ENCODE measurements at places on chromosomes 11 and 22. TPM values are rescaled to one million over a fixed set of nuclear protein-coding genes. Genes with fewer than 3 reads are reported as not detected.

- peaks cover 13% of the 10 kb centered on the region for H3K27me3 ChIP-seq
- H3K4me1 ChIP-seq, result peaks cover 4% of the 10 kb centered on the region
- H3K4me3 ChIP-seq, result no peak overlapping the region
- H3K36me3 ChIP-seq, result no peaks in the 10 kb centered on the region
- no peak for DNase-seq
These were observed 101.9 kb downstream of the IGLL1 start for GRCh38 chr22:23478175-23478574.

- H3K36me3 ChIP-seq, result no peaks in the 10 kb centered on the region
- no peak overlapping the region for H3K4me3 ChIP-seq
- H3K27ac ChIP-seq, result no peak overlapping the region
- peaks cover 3% of the 10 kb centered on the region for H3K27me3 ChIP-seq
- peaks cover 25% of the 10 kb centered on the region for H3K4me1 ChIP-seq
These were observed 3.3 kb downstream of the TMEM121B start for GRCh38 chr22:17117890-17118289.

DNA sequence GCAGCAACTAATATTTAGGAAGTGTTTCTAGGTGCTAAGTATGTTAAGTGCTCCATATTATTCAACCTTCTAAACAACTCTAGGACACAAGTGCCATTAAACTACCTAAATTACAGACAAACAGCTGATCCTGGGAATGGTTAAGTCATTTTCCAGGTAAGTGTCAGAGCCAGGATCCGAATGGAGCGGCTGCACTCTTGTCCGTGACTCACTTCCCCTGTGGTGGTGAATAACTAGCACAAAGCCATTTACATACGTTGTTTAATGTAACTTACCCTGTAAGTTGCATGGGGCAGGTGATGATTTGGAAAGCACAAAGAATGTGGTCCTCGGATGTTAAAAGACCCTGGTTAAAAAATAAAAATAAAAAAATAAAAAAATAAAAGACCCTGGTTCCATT, 8.8 kb upstream of the PRG2 start:
- no peaks in the 10 kb centered on the region for H3K36me3 ChIP-seq
- H3K4me3 ChIP-seq, result no peak overlapping the region
- no peak for DNase-seq
- H3K27ac ChIP-seq, result no peak overlapping the region
- peaks cover 9% of the 10 kb centered on the region for H3K27me3 ChIP-seq

GRCh38 chr22:42934338-42934737, 77.3 kb upstream of the ARFGAP3 start:
- H3K27me3 ChIP-seq, result no peaks in the 10 kb centered on the region
- H3K27ac ChIP-seq, result peak overlapping the region; percentile 47
- H3K4me3 ChIP-seq, result no peak overlapping the region
- DNase-seq, result no peak

DNA sequence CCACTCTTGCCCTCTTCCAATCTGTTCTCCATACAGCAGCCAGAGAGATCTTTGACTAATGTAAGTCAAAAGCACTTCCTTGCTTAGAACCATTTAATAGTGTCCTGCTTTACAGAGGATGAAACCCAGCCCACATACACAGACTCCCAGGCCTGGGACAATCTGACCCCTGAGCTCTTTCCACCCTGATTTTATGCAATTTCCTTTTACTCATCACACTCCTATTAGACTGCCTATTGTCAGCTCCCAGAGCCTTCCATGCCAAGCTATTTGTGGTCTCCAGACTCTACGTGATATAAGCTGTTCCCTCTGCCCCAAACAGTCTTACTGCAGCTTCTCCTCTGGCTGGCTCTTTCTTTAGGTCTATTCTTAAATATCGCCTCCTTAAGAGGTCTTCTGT, 28.1 kb downstream of the ME3 start:
- no peak for DNase-seq
- H3K27ac ChIP-seq, result no peak overlapping the region
- peaks cover 14% of the 10 kb centered on the region for H3K36me3 ChIP-seq
- no peak overlapping the region for H3K4me3 ChIP-seq
- no peaks in the 10 kb centered on the region for H3K27me3 ChIP-seq

GRCh38 chr11:2565447-2566222, 120.8 kb downstream of the KCNQ1 start:
- H3K4me1 ChIP-seq, result no peaks in the 10 kb centered on the region
- no peak overlapping the region for H3K27ac ChIP-seq
- H3K4me3 ChIP-seq, result no peak overlapping the region
- no peaks in the 10 kb centered on the region for H3K36me3 ChIP-seq
- H3K27me3 ChIP-seq, result peaks cover 80% of the 10 kb centered on the region

GRCh38 chr11:57403802-57404147, 13.3 kb upstream of the PRG2 start:
- peaks cover 16% of the 10 kb centered on the region for H3K36me3 ChIP-seq
- no peak for DNase-seq

GRCh38 chr11:116471608-116472256, 301.1 kb downstream of the BUD13 start:
- no peak for DNase-seq
- no peak overlapping the region for H3K4me3 ChIP-seq
- H3K27ac ChIP-seq, result no peak overlapping the region
- H3K27me3 ChIP-seq, result peaks cover 37% of the 10 kb centered on the region
- H3K4me1 ChIP-seq, result peaks cover 18% of the 10 kb centered on the region

GRCh38 chr11:105236664-105237063, 97.1 kb upstream of the CARD18 start:
- no peak overlapping the region for H3K27ac ChIP-seq
- no peak overlapping the region for H3K4me3 ChIP-seq
- no peaks in the 10 kb centered on the region for H3K4me1 ChIP-seq
- H3K36me3 ChIP-seq, result peaks cover 5% of the 10 kb centered on the region

- no peak overlapping the region for H3K4me3 ChIP-seq
- H3K27ac ChIP-seq, result no peak overlapping the region
- H3K4me1 ChIP-seq, result peaks cover 13% of the 10 kb centered on the region
- DNase-seq, result no peak
- no peaks in the 10 kb centered on the region for H3K36me3 ChIP-seq
These were observed 16.4 kb upstream of the IL2RB start for GRCh38 chr22:37165940-37166674.

GRCh38 chr11:97702951-97703350, 1313.1 kb downstream of the JRKL start:
- no peaks in the 10 kb centered on the region for H3K36me3 ChIP-seq
- no peak overlapping the region for H3K27ac ChIP-seq
- no peak for DNase-seq
- peaks cover 6% of the 10 kb centered on the region for H3K4me1 ChIP-seq
- no peaks in the 10 kb centered on the region for H3K27me3 ChIP-seq

GRCh38 chr11:77062924-77063323, 3.8 kb upstream of the CAPN5 start:
- peaks cover 21% of the 10 kb centered on the region for H3K27me3 ChIP-seq
- H3K4me1 ChIP-seq, result peaks cover 23% of the 10 kb centered on the region
- H3K27ac ChIP-seq, result no peak overlapping the region

DNA sequence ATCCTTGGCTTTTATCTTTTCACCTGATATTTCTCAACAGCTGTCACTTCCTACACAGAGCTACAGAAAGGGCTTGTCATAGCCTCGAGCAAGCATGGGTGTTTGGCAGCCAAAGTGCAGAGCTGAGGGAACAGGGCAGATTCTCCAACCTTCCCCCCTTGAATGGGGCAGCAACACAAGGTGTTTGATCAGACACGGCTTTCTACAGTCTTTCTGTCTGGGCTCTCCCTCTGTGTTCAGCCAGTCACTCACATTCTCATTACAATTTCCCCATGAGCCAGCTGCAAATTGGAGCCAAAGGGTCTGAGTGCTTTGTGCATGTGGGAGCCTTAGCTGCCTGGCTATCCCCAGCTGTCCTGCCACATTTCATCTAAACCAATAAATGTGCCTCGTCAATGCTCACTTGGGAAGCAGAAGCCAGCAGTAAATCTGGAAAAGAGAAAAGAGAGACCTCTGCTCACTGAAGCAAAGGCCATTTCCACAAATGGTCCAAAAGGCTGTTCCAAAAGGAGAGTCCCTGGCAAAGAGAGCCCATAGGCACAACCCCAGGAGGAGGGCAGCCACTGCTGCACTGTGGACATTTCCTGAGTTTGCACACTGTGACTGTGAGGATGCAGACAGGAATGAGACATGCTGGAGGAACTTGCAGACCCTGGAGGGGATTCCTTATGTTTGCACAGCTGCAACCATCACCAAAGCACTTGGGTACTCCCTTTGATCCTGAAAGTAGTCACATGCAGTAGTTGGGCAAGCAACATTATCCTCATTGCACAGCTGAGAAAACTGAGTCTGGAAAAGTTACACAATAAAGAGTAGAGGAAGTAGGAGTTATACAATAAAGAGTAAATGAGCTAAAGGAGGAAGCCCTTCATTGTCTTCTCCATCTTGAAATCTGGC, 186.8 kb downstream of the FAM181B start:
- no peak overlapping the region for H3K27ac ChIP-seq
- H3K36me3 ChIP-seq, result no peaks in the 10 kb centered on the region
- no peaks in the 10 kb centered on the region for H3K27me3 ChIP-seq
- DNase-seq, result no peak

- peaks cover 38% of the 10 kb centered on the region for H3K4me1 ChIP-seq
- no peaks in the 10 kb centered on the region for H3K27me3 ChIP-seq
- DNase-seq, result peak; percentile 81
- no peaks in the 10 kb centered on the region for H3K36me3 ChIP-seq
- H3K27ac ChIP-seq, result peak within 1 kb of the TSS; percentile 93
- H3K4me3 ChIP-seq, result peak within 1 kb of the TSS; percentile 85
These were observed at the start of gene ACTN3 for GRCh38 chr11:66546368-66546965. TSS of gene ACTN3 (plus strand) at chr11:66546903. CDS start at chr11:66546938, 35 bp downstream.

DNA sequence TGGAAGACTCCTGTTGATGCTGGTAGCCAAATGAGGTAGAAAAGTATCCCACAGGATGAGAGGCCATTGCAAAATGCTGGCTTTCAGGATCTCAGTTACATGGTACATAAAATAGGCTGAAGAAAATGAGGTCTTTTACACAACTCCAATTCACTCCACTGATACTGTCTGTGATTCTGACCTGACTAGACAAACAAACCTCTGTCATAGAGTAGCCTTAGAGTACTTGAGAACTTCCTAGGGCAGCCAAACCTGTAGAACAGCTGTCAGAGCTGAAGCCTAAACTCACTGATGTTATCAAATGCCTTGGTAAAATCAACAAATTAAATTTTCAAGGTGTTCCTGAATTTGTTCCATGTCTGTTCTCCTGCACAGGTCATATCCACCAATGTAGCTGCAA, 26.2 kb upstream of the POGLUT3 start:
- no peaks in the 10 kb centered on the region for H3K27me3 ChIP-seq
- H3K36me3 ChIP-seq, result peaks cover 6% of the 10 kb centered on the region
- no peaks in the 10 kb centered on the region for H3K4me1 ChIP-seq
- no peak overlapping the region for H3K27ac ChIP-seq

- no peaks in the 10 kb centered on the region for H3K27me3 ChIP-seq
- H3K36me3 ChIP-seq, result peaks cover 16% of the 10 kb centered on the region
- no peak overlapping the region for H3K4me3 ChIP-seq
- no peaks in the 10 kb centered on the region for H3K4me1 ChIP-seq
These were observed 997.8 kb downstream of the BRD1 start for GRCh38 chr22:48829908-48830307.

- no peak overlapping the region for H3K4me3 ChIP-seq
- H3K4me1 ChIP-seq, result no peaks in the 10 kb centered on the region
- no peaks in the 10 kb centered on the region for H3K27me3 ChIP-seq
- no peak overlapping the region for H3K27ac ChIP-seq
- 0 out of 2 replicates have a peak, but pooled peaks cover 3% of the 10 kb centered on the region for H3K36me3 ChIP-seq
These were observed 164.4 kb downstream of the C11orf91 start for GRCh38 chr11:33536178-33536577.

DNA sequence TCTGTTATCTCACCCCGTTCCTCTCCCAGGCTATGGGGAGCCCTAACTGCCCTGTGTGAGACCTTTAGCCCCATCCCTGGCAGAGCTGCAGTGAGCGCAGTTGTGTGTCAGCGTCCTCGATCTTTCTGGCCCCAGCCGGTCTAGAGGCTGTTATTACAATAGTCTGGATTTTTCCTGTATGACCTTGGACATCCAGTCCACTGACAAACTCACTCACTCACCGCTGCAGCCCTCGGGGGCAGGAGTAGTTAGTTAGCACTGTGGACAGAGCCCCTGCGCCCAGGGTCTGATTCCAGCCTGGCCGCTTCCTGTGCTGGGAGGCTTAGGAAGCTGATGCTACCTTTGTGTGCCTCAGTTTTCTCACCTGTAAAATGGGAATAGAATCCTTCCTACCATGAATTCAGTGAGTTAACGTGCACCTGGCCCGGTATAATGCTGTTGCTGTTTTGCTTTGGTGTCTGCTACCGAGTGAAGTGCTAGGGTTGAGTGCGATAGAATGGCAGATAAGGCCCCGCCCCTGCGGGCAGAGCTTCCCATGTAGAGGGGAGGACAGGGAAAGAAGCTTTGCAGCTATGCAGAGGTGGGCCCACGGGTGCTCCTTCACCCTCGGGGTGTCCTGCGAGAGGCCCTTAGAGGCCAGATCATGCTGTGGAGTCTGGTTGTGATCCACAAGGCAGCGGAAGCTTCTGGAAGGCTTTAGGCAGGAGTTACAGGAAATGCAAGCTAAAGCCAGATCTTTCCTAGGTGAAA, 3.0 kb downstream of the LRP5 start:
- DNase-seq, result no peak
- H3K4me1 ChIP-seq, result peaks cover 50% of the 10 kb centered on the region
- H3K4me3 ChIP-seq, result 0 out of 2 replicates have a peak overlapping the region, but pooled peaks have one; percentile 11

GRCh38 chr11:13311570-13311969, 34.0 kb downstream of the BMAL1 start:
- H3K4me1 ChIP-seq, result peaks cover 22% of the 10 kb centered on the region
- no peaks in the 10 kb centered on the region for H3K36me3 ChIP-seq
- H3K27me3 ChIP-seq, result no peaks in the 10 kb centered on the region
- H3K4me3 ChIP-seq, result no peak overlapping the region
- H3K27ac ChIP-seq, result no peak overlapping the region

GRCh38 chr11:2113776-2114175, 25.4 kb downstream of the IGF2 start:
- no peak overlapping the region for H3K4me3 ChIP-seq
- H3K36me3 ChIP-seq, result peaks cover 16% of the 10 kb centered on the region
- peaks cover 27% of the 10 kb centered on the region for H3K27me3 ChIP-seq
- DNase-seq, result no peak
- H3K4me1 ChIP-seq, result peaks cover 13% of the 10 kb centered on the region
- no peak overlapping the region for H3K27ac ChIP-seq

DNA sequence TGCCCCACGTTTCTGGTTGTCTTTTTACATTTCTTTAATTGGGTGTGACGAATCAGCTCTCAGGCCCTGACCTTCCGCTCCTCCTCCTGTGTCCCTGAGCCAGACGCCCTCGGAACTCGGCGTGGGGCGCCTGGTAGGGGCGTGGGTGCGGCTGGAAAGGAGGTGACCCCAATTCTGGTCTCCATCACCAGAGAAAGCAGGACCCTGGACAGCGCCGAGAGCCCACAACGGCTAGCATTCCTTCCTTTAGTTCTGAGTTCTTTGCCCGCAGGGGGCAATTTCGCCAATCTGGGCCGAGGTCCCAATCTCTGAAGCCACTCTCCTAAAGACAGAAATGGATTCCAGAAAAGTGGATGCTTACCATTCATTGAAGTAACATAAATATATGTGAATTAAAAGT, 11.7 kb upstream of the RBMXL2 start:
- peaks cover 36% of the 10 kb centered on the region for H3K4me1 ChIP-seq
- peak; percentile 71 for DNase-seq
- H3K27me3 ChIP-seq, result no peaks in the 10 kb centered on the region
- peaks cover 31% of the 10 kb centered on the region for H3K36me3 ChIP-seq

Gene CARNS1
- 2.6 TPM for total RNA-seq

Gene GPR152
- not detected for total RNA-seq

Gene KCNK4
- 0.25 TPM for total RNA-seq

Gene EFCAB6
- total RNA-seq, result 0.94 TPM

Gene TOM1
- total RNA-seq, result 23.5 TPM

Gene CALCA
- total RNA-seq, result 0.42 TPM

Gene OR10S1
- not detected for total RNA-seq

Measured in WTC11 (cell line).